ENCODE measurements at places on chromosomes 11 and 22. TPM values are rescaled to one million over a fixed set of nuclear protein-coding genes. Genes with fewer than 3 reads are reported as not detected.

- DNase-seq = no peak
Observed at GRCh38 chr11:92948116-92948515, 21.3 kb upstream of the MTNR1B start.

DNA sequence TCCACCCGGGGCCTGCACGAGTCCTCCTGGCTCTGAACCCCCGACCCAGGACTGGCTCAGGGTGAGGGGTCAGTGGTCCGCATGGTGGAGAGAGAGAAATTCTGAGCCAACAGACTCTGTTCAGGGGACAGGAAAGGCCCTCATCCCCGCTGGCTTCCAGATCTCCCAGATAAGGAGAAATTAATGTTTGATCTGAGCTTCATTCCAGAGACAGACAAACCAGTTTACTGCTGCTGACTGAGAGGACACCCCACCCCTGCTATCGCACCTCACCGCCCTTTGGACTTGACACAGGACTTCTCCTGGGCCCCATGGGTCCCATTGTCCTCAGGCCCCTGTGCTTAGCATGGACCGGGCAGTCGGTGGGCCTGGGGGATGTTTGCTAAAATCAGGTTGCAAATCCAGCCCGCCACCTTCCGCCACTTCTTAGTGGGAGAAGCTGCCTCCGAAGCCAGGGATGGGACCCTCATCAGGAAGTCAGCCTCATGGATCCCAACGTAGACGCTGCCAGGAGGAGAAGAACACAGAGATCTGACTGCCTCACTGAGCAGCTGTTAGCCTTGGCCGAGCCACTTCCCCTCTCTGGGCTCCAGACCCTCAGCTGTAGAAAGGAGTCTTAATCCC lies 11.2 kb upstream of the UPK3A start:
- DNase-seq = no peak

DNA sequence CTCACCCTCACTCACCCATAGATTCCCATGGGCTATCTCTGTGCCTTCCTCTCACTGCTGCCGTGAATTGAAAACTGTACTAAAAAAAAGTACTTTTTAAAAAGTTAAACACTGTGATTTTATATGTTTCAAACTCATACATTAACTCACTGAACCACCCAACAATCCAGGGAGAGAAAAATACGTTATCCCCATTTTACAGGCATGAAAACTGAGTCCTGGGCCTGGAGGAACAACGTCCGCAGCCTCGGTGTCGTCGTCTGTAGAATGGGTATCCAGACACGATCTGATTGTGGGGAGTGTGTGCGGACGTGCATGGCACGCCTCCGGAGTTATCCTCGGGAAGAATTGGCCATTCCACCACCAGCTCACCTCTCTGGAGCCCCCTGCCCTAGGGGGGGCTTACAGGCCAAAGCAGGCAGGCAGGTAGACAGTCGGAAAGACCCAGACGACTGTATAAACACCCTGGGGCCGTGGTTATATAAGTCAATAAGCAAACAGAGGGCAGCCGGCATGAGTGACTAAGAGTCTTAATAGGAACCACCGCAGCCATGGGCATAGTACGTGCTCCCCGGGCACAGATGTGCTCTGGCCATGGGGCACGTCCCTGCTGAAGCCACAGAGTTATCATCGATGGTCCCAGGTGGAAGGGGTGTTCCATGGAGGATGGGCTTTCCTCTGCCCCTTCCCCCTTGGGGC lies 7.1 kb upstream of the PDGFB start:
- DNase-seq = no peak

GRCh38 chr22:44157916-44158618 lies 22.7 kb upstream of the PARVG start:
- DNase-seq = no peak

DNA sequence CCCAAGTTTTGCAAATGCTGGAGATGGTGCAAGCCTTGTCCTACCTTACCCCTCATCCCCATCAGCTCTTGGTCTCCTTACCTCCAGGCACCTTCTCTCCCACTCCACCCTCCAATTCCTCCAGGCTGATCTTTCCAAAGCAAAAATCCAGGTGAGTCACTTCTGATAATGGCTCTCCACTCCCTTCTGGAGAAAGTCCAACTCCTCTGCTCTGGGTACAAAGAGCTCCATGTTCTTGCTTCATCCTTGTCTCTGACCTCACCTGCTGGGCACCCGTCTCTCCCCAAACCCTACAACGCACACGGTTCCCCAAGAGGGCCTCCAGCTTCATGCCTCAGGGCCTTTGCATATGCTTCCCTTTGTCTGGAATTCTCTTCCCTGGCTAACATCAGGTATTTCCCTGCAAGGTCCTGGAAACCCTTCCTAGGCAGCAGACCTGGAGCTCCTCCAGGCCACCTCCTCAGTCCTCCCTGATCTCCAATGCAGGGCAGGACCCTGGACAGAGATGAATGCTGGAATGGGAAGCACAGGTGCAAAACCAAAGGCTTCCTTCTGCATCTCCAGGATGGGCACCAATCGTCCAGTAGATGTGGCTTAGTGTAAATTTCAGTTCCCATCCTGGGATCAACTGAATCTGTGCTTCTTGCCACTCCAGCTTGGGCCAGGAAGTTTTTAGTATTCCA lies 22.7 kb downstream of the IFT27 start:
- DNase-seq = no peak

DNA sequence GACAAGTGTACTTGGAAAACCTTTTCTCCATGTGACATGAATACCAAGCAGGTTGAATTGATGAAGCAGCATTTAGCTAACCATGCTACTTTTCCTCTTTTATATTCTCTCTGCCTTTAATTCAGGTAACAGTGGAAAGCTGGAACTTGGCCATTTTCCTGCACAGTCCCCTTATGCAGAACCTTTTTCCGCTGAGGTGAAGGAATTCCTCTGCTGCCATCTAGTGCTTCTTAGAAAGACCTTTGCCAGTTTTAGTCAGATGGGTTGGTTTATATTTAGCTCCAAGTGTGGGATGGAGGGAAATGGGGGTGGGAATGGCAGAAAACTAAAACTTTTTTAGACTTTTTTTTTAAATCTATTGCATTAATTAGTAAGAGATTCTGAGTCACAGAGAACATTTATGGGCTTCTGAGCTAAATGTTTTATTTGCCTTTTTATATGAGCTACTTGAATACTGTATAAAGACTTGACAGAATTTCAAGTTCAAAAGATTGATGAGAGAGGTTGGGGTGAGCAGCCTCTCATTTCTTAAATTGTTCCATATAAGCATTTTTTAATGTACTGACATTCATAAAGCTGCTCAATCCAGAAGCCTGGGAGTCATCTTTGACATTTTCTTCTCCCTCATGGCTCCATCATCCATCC lies 153.9 kb upstream of the ZC3H12C start:
- peak; percentile 72 for DNase-seq

DNA sequence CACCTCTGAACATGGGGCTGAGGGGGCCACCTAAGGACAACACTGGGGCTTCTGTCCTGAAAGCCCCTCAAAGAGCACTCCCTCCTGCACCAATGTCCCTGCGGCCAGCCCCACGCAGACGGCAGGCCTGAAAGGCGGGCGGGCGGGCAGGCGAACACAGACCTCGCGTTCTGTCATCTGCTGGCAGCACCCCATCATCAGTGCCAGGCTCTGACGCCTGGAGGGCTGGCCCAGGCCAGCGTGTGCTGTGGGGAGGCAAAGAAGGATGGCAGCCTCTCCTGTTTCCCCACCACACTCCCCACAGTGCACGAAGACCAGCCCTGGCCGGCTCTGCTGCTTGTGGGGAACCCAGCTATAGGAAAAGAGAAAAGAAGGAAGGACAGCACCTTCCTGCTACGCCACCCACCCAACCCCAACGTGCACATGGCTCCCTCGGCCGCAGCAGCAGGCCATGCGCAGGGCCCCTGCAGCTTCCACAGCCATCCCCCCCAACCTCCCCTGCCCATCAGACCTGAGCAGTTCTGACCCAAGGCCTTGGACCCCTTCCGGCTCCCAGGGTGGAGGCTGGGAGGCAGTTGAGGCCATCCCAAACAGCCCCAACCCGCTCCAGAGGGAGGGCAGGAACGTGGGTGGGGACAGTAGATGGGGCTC lies 3.5 kb downstream of the SBF1 start:
- no peak for DNase-seq

- no peak for DNase-seq
Observed at GRCh38 chr22:30922151-30922611, 46.4 kb downstream of the MORC2 start.

DNA sequence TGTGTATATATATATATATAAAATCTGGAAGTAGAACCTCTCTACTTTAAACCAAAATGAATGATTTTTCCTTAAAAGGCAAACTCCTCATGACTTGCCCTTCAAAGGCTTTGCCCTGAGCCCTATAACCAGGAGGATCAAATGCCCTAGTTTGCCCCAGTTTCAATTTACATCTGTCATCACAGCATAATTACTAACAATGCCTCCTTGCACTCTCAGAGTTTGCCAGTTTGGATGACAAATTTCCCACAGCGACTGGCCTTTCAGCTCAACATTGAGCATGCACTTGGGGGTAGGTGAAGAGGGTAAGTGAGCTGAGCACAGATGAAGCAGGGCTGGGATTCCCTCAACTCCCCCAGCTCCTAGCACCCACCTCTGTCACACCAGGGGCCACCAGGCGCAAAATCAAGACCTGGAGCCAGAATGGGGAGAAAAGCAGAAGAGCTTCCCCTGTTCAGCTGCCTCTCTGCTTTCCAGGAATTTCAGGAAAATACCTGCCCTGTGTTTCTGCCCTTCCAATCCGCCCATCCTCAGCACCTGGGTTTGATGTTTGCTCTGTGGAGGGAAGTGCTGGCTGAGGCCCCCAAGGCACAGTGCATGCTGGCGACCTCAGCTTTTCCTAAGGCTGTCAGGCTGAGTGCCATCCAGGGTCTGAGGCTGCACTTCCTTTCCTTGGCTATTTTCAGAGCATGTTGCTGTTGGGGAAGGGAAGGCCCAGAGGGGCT lies 67.5 kb downstream of the ADAMTS15 start:
- no peak for DNase-seq

GRCh38 chr11:106249617-106250239 lies 172.3 kb downstream of the AASDHPPT start:
- no peak for DNase-seq

GRCh38 chr22:42785706-42786499 lies 65.2 kb upstream of the A4GALT start:
- no peak for DNase-seq

Gene CEP126
- total RNA-seq = 2.4 TPM

Gene KDM4E
- total RNA-seq = not detected

Gene DERL3
- total RNA-seq = not detected

Gene ARHGAP20
- 0.40 TPM for total RNA-seq

Gene ART5
- not detected for total RNA-seq

Gene C11orf54
- 9.5 TPM for total RNA-seq
